IPS DF 6.9 (cell line): ENCODE measurements at places on chromosomes 6 and 20.

DNA sequence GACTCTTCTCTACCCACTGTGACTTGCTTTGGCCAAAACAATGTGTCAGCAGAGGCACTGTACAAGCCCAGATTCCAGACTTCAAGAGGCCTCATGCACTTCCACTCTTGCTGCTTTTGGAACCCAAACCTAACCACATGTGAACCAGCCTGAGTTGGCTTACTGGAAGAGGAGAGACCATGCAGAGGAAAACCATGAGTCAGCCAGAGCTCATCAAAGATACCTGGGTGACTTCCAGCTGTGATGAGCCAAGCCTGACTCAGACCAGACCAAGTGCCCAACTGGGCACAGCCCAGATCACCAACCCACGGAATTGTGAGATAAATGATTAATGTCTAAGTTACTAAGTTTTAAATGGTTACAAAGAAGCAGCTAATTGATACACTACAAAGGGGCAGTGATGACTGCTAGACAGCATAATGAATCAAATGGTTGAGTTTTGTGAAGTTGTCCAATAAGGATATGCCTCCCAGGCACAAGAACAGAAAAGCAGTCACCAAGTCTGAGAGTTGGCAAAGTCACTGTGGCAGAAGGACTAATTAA is 16.2 kb upstream of the BEND6 start:
- no peak for DNase-seq

- no peak for DNase-seq
These were observed 297.5 kb downstream of the CLIC5 start for GRCh38 chr6:45718131-45718530.

DNA sequence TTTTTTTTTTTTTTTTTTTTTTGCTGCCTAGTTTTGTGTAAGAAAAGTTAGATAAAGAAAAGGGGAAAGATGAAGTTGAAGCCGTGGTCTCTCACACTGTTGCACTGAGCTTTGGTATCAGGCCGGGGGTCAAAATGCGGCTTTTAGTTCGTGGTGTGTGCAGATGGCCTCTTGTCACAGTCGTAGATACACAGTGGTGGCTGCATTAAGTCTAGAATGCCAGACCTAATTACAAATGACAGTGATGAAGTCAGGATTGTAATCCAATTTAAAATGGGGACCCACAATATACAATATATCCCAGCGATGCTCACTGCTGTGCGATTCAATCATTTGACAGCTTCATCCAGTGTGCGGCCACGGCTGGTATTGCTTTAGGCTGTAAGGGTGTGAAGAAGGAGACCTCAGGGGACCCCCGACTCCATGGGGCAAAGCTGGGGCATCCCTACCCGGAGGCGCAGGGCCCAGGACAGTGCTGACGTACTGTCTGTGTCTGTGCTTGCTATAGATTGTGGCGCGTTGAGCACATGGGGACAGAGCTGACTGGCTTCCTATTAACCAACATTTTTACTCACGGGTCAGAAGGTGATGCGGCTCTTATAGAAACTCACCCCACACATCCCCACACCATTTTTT is 210.0 kb upstream of the SOX4 start:
- DNase-seq, result no peak

- no peak for DNase-seq
These were observed 210.9 kb downstream of the SYNE1 start for GRCh38 chr6:152426276-152426675.

GRCh38 chr6:133577851-133578250 is 311.1 kb upstream of the TCF21 start:
- DNase-seq, result no peak

DNA sequence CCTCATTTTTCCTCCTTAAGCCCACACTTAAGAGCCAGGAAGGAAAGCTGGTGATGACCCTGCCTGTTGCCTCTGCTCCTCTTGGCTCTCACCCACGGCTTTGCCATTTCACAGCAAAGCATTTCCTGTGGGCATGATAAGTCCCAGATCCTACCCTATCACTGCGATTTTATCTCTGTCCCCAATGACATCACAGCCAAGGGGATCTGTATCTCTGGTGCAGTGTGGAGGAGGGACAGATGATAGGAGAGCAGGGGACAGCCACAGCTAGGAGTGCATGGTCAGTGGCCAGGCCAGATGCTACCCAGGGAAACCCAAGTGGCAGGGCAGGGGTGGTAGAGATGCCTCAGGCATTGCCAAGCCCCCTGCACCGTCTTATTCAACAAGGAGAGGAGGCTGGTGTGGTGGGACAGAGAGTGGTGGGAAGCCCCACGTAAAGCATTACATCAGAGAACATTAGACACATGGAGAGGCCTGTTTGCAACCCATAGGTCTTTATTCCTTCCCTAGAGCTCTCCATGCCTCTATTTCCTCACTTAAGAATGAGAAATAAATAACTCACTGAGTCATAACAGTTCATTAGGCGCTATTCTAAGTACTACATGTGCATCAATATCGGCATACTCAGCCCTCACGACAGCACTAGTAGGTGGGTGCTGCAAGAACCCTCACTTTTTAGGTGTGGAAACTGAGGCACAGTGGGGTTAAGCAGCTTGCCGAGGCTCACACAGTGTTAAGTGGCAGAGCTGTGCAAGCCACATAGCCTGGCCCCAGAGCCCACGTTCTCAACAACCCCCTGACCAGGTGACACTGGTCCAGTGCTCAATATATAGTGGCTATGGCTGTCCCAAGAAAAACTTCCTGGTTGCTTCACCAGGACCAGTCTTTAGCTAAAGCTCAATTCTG is 4.6 kb downstream of the TFEB start:
- DNase-seq, result no peak

GRCh38 chr6:53796451-53796780 is 1.6 kb downstream of the LRRC1 start:
- DNase-seq, result no peak

DNA sequence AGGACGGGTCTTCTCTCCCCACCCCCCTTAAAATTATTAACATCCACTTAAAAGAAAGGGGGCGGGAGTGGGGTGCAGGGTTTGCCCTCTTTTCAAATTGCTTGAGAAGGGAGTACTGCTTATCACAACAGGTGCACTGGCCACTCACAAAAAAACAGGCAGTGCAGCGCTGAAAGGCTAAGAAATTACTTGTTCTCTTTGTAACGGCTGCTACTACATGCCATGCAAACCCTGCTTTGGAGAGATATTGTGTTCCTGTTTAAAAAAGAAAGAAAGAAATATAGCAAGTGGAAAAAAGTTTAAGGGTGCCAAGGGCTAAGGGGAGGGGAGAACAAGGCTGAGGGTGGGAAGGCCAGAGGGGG is 312.7 kb upstream of the JARID2 start:
- no peak for DNase-seq

DNA sequence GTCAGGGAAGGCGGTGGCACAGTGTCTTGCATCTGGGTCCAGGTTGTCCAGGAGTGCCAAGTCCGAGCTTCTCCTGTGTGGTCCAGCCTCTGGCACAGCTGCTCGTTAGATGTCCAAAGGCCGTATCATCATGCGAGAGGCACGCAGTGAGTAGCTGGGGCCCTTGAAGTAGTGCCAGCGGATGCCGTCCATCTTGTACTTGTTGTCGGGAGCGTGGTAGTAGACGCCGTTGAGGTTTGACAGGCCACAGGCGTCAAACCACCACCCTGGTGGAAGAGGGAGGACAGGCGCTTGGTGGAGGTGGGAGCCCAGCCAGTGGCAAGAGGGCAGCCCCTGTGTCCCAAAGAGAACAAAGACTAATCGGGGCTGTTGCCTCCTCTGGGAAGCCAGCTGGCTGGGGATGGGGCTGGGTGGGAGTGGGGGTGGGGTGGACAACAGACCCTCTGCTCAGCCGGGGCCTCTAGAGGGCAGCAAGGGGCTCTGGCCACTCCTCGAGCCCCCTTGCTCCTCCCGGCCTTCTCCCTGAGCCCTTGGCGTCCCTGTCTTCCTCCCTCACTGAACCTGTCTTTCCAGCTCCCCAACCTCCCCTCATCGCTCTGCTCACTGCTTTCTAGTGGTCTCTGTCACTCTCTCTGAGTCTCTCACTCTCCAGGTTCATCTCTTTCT is 39.5 kb downstream of the FAM110A start:
- peak; percentile 43 for DNase-seq

GRCh38 chr6:109510358-109510757 is 27.3 kb upstream of the ZBTB24 start:
- no peak for DNase-seq

- no peak for DNase-seq
These were observed 13.1 kb upstream of the PBOV1 start for GRCh38 chr6:138231381-138231886.

DNA sequence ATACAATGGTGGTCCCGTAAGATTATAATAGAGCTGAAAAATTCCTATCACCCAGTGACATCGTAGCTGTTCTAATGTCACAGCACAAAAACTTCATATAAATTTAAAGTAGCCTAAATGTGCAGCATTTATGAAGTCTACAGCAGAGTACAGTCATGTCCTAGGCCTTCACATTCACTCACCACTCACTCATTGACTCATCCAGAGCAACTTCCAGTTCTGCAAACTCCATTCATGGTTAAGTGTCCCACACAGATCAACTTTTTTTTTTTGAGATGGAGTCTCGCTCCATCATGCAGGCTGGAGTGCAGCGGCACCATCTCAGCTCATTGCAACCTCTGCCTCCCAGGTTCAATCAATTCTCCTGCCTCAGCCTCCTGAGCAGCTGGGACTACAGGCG is 20.9 kb upstream of the KCNG1 start:
- DNase-seq, result no peak

GRCh38 chr6:165662749-165663376 is at the start of gene PDE10A:
PDE10A (minus strand) TSS chr6:165663241; CDS start chr6:165662811, 430 bp downstream.
- DNase-seq, result no peak

DNA sequence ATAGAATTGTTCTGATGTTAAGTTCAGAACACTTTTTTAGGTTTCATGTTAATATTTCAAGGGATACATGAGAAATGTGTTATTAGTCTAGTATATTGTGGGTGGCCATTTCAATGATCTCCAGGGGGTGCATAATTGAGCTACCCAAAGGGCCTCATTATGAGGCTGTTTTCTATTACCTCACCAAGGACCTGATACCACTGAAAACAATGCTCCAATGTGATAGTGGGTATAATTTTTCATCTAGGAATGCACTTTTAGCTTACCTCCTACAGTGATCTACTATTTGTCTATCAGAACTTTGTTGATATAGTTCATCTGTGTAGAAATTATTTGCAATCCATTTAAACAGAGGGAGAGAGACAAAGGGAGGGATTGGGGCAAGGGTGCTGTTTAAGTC is 106.8 kb upstream of the HS3ST5 start:
- DNase-seq, result no peak
